ENCODE measurements at places on chromosomes 16 and 17.

DNA sequence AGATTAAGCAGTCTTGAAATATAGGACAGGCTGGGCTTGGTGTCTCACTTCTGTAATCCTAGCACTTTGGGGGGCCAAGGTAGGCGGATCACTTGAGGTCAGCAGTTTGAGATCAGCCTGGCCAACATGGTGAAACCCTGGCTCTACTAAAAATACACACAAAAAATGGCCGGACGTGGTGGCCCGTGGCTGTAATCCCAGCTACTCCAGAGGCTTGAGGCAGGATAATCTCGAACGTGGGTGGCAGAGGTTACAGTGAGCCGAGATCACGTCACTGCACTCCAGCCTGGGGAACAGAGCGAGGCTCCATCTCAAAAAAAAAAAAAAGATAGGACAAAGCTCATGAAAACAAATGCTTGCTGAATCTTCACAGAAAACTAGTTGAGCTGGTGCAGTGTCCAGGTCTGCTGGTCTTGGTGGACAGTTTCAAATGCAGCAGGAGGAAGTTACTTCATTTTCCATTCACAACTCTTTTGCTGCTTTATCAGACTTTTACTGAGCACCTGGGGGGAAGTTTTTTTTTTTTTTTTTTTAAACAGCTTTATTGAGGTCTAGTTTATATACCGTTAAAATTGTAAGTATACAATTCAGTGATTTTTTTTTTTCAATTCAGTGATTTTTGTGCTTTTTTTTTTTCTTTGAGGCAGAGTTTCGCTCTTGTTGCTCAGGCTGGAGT is 45.2 kb downstream of the SNX29 start:
- DNase-seq, result no peak

- DNase-seq, result no peak
Measured at GRCh38 chr16:54418903-54419302, 132.3 kb upstream of the IRX3 start.

DNA sequence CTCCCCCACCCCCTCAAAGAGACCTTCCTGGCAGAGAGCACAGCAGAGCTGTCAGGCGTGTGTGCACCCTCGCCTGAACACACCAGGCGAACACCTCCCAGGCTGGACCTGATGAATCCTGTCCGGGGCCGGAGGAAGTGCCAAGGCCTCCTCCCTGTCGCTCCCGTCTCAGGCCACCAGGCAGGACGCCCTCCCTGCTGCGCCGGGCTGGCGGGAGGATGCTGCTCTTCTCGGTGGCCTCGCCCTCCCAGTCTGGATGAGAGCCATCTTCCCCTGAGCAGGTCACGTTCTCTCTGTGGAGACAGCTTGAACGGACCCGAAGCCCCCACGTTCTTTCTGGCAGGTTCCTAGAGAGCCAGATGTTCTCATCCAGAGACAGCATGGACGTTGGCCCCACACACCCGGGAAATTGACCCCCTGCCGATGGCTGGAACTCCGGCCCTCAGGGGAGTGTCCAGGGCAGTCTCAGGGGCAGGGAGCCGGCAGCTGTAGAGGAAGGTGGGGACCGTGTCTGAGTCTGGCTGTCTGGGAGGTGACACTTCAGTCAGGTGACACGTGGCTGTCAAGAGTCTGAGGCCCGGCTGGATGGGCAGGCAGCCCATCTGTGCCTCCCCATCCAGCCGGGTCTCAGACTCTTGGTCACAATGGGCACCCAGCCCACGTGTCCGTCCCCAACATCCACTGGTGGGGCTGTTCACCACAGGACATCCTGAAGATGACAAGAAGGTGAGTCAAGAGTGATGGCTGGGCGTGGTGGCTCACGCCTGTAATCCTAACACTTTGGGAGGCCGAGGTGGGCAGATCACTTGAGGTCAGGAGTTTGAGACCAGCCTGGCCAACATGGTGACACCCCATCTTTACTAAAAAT is 5.0 kb upstream of the TIMP2 start:
- no peak for DNase-seq

GRCh38 chr17:29004081-29004692 is 1.6 kb downstream of the SEZ6 start:
- DNase-seq, result no peak

DNA sequence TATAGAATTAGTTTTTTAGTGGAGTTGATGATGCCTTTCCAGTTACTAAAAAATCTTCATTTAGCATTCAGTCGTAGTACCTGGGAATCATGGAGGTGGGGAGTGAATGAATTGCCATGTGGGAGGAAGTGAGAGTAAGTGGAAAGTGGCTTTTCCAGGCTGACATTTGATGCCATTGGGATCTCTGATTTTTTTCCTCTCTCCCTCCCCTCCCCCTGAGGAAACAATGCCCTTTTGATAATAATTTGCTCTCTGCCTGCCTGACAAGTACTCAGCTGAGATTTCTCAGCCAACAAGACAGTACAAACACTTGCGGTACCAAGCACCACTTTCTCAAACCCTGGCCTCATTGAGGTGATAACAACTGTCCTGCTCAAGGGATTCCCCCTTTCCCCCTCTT is 2.2 kb downstream of the UBE2Z start:
- no peak for DNase-seq

DNA sequence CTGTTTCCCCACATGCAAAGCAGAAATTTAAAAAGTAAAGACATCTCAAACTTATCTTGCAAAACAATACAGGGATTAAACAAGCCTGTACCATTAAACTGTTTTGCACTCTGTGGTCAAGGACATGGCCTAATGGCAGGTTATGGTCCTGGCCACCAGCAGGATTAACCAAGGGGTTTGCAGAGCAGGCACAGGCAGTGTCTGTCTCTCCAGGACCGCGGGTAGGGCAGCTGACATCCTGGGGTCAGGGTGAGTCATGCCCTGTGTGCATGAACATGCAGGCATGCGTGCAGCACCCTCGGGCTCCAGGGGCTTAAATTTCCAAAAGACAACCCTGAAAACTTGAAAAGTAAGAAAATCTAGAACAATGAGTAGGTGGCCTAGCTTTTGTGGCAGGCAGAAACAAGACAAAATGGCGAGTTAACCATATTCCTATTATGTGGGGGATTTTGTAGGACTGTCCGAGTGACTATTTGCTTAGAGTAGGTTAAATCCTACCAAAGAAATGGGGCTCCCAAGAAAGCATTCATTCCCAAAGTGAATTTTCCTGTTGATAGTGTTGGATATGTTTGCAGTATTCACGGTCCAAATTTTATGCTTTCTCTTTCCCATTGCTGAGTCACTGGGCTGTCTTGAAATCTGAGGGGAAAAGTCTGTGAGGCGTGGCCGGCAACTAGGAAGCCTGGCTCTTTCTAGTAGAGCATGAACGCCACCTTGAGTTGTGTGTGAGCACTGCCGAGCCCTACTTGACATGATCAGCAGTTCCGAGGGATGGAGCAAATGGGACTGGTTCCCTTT is 158.4 kb upstream of the FAM20A start:
- peak; percentile 80 for DNase-seq

DNA sequence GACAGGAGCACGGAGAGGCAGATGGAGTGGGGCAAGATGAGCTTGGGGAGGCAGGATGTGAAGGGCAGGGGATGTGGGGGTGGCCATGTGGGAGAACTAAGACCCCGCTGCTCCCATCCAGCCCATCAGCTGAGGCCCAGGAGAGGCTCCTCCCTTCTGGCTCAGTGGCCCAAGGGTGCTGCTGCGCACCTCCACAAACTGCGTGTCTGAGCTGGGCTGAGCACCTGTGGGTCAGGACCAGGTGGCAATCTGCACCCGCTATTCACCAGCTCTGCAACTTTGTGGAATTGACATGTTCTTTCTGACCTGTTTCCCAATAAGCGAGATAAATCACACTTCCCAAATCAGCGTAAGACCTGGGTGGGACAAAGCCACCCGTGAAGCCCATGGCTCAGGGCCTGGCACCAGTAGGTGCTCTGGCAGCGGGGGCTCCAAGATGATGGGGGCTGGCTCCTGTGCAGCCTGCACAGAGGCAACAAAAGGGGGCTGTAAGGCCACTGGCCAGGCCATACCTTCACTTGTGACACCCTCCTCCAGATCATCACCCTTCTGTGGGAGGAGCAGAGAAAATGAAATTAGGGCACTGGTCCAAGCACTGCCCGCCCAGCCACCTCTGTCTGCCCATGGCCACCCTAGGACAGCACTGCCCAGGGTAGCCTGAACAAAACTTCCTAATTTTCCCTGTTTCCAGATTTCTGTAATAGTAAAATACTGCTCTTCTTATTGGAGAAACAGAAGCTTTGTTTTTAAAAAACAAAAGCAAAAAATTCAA is 11.7 kb upstream of the SREBF1 start:
- DNase-seq, result no peak

GRCh38 chr17:72126575-72127486 is 6.0 kb downstream of the SOX9 start:
- DNase-seq, result peak; percentile 60

DNA sequence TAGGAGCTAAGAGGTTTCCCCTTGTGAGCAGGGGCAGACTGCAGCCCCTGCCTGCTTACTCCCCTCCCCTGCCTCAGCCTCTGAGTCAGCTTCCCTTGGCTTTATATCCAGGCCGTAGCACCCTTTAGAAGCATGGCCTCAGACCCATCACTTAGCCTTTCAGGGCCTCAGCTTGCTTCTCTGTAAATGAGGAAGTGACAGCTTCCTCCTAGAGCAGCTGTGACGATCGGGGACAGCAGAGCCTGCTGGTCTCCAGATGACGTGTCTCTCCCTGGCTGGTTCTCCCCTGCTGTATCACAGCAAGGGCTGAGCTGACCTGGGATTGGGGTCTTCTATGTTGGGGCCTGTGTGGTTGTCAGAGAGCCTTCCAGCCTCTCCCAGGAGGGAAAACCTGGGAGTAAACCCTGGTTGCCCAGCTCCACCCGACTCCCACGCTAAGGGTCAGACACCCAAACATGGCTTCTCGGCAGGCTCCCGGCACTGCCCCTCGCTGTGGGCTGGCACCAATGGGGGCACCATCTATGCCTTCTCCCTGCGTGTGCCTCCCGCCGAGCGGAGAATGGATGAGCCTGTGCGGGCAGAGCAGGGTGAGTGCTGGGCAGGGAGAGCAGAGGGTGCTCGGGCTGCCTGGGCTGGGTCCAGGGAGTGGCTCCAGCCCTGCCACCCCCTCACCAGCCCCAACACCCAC is 16.3 kb upstream of the MYO15B start:
- DNase-seq, result no peak

GRCh38 chr17:3213001-3213400 is 5.5 kb downstream of the OR1A1 start:
- DNase-seq, result no peak

GRCh38 chr16:56734429-56734828 is 4.5 kb downstream of the NUP93 start:
- no peak for DNase-seq

- DNase-seq, result no peak
Measured at GRCh38 chr16:30030011-30030685, 923 bp downstream of the TLCD3B start.

DNA sequence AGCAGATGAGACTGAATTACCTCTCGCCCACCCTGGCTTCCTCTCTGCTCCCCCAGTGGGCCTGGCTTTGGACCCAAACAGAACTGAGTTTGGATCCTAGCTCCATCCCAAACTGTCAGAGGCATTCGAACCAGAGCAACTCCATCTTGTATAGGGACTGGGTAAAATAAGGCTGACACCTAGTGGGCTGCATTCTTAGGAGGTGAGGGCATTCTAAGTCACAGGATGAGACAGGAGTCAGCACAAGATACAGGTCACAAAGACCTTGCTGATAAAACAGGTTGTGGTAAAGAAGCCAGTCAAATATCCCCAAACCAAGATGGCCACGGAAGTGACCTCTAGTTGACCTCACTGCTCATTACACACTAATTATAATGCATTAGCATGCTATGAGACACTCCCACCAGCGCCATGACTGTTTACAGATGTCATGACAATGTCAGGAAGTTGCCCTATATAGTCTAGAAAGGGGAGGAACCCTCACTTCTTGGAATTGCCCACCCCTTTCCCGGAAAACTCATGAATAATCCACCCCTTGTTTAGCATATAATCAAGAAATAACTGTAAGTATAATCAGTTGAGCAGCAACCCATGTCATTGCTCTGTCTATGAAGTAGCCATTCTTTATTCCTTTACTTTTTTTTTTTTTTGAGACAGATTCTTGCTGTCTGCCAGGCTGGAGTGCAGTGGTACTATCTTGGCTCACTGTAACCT is 44.4 kb downstream of the LYRM1 start:
- DNase-seq, result no peak

DNA sequence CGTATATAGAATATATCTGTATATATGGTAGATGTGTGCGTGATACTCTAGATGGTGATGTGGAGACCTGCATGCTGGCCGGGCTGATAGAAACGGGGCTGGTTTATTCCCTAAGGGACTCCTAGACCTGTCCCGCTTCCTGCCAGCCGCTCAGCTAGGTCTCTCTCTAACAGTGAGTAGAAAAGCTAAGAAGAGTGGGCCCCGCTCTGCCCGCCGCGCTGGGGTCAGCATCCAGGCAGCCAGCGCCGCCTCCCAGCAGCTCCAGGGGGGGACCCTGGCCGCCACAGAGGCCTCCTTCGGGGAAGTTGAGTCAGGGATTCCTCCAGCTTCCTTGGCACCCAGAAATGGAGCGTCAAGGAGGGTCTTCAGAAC is 9.4 kb downstream of the CYGB start:
- no peak for DNase-seq

- DNase-seq, result no peak
Measured at GRCh38 chr17:608511-609231, 106.0 kb downstream of the VPS53 start.

DNA sequence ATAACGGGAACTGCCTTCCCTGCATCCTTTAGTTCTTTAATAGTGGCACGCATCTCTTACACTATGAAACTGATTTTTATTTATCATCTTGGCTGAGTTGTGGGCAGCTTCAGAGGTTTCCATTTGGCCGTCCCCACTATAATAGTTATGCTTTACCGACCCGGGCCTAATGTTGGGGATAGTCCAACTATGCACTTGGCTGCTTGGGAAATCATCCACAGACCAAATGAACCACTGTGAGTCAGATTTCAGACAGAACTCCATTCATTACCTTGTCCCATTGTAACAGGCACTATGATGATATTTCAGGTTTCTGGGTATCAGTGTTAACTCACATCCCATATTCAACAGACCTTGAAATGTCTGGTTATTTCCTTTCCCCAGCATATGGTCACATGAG is 6.1 kb upstream of the SLFN5 start:
- no peak for DNase-seq

- DNase-seq, result no peak
Measured at GRCh38 chr16:86261379-86261778, 248.9 kb upstream of the FOXF1 start.

DNA sequence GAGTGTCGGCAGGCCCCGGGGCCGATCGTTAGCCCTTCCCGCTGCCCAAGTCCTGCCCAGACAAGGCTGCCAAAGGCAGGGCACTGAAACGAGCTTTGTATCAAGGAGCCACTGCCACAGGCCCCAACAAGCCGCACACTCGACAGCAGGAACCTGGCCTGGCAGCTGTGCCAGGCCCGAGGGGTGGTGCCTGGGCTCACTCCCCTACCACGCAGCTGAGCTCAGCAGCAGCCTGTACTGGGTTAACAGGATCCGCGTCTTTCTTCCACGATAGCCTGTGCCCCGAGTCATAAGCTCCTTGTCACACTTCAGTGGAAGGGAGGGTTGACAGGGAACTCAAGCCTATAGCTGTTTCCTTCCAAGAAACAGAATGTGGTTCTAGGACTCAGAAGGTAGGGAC is 87.9 kb downstream of the ABR start:
- no peak for DNase-seq

GRCh38 chr16:68062910-68063393 is 22.2 kb upstream of the NFATC3 start:
- DNase-seq, result no peak

GRCh38 chr16:12796498-12796897 is 7.2 kb downstream of the CPPED1 start:
- no peak for DNase-seq

GRCh38 chr16:30692396-30693064 is 6.4 kb upstream of the SRCAP start:
- no peak for DNase-seq

- no peak for DNase-seq
Measured at GRCh38 chr17:17110520-17110919, 68.3 kb downstream of the MPRIP start.

GRCh38 chr17:38416840-38417209 is 11.4 kb upstream of the ARHGAP23 start:
- DNase-seq, result no peak

Measured in PC-9 (cell line).